ENCODE measurements at places on chromosomes 4 and X.

GRCh38 chr4:108359130-108359985, 190.6 kb upstream of the LEF1 start:
- DNase-seq, result peak; percentile 49

DNA sequence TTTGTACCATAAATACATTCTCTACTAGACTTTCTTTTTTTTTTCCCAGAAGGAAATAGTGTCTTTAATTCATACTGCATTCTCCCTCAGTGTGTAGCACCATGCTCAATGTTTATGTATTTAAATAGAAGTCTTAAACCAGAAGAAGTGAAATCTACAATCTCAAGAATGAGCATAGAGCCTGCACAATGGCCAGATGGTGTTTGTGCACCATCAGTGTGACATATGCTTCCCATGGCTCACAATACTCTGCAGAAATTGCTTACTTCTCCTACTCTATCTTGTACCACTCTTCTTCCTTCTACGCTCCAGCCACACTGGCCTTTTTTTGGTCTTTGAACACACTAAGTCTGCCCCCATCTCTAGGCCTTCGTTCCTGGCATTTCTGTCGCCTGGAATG, 2.6 kb upstream of the DOCK11 start:
- no peak for DNase-seq

- no peak for DNase-seq
Observed at GRCh38 chrX:16963216-16963615, 16.8 kb downstream of the REPS2 start.

DNA sequence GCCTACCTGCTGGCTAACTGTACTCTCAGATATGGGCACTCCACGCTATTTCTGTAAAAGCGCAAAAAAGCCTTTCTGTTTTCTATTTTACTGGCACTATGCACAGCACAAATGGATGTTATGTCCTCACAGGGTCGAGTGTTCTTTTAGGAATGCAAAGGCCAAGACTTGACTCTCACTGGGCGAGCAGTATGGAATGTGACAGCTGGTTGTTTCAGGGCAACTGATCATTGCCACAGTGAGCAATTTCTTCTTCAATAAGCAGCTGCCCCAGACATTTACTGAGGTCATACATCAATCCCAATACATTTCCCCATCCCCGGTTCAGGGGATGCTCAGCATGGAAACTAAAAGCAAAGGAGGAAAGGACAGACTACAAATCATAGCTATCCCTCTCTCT, 58.2 kb downstream of the PDE5A start:
- DNase-seq, result no peak

DNA sequence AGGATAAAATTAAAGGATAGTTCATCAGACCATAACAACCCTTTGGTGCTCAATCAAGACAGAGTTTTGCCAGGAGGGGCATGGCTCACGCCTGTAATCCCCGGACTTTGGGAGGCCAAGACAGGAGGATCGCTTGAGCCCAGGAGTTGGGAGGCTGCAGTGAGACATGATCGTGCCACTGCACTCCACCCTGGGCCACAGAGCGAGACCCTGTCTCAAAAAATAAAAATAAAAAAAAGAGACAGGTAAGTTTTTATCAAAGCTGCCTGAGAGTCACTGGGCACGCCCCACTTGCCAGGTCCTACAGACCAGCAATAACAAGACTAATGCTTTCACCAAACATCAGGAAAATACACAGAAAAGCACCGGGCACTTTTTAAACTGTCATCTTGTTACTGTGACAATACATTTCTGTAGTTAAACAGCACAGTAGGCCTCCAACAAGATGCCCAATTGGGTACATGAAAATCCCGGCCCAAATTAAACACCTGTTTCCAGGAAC, 765 bp downstream of the CFAP97 start:
- no peak for DNase-seq

DNA sequence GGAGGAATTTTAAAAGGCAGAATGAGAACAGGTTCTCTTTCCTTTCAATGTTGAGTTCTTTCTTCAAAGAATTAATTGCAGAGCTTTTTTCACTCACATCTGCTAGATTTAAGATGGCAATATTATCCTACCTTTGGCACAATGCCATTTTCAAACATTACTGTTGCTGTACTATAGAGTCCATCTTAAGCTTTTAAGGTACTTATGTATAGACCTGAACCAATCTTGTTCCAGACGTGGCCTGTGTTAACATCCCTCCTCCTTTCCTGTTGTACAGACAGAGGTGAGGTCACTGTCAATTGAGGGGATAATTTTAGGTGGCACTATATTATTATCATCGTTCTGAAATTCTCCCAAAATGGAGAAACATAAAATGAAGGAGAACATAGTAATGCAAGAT, 53.0 kb upstream of the MYOZ2 start:
- DNase-seq, result no peak

DNA sequence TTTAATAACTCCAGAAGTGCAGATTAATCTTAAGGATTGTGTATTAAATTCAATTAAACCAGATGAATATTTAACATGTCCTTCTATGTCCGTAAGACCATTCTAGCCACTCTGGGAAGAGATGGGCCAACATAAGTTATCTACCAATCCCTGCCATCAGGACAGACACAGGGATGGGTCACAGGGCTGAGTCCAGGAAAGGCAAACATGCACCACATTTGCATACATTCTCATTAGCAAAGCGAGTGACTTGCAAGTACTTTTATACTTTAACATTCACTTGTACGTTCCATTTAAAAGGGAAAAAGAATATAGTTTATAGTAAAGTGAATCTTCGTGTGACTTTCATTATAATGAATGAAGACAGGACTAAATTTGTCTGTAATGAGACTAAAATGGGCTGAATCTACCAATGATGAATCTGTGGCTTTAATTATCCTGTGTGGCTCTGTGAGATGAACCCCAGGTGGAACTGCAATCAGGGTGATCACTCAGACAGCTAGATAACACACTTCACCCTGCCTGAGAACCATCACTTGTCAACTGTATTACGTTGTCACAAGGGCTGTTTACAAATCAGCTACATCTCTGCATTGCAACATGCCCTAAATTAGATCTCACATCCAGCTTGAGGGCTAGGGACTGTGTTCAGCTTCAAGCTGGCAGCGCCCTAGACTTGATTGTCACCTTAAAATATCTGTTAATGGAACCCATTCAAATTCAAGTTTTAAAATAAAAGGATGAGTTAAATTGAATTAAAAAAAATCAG, 77.2 kb downstream of the SH3KBP1 start:
- DNase-seq, result no peak

GRCh38 chr4:7546809-7547367, 112.2 kb upstream of the PSAPL1 start:
- no peak for DNase-seq

DNA sequence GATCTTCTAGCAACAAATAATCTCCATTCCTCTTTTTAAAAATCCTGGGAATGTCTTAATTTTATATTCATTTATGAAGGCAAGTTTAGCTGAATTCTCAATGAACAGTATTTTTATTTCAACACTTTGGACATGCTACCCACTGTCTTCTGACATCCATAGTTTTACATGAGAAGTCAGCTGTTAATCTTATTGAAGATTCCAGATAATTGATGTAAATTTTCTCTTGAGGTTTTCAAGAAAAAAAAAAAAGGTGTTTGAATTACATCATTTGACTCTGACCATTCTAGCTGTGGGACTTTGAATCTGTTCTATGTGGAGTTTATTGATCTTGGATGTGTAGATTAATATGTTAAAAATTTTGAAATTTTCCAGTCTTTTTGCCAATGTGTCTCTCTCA, 28.0 kb downstream of the PDHA2 start:
- DNase-seq, result no peak

- no peak for DNase-seq
Observed at GRCh38 chrX:52576946-52577345, 60.1 kb upstream of the XAGE1B start.

DNA sequence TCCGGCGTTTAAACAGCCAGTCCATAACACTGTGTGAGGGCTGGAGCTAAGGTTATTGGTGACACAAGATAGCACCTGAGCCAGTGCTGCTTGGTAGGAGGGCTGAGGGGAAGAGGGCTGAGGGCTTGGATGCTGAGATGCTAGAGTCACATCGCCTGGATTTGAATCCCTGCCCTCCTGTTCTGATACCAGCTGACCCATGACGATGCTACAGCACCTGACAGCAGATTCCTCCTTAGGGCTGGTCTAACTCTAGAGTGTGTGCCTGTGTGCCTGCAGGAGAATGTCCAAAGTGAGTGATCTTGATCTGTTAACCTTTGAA, 102.5 kb downstream of the PTTG2 start:
- no peak for DNase-seq

GRCh38 chrX:18129690-18130089, 91.0 kb downstream of the BEND2 start:
- DNase-seq, result no peak

DNA sequence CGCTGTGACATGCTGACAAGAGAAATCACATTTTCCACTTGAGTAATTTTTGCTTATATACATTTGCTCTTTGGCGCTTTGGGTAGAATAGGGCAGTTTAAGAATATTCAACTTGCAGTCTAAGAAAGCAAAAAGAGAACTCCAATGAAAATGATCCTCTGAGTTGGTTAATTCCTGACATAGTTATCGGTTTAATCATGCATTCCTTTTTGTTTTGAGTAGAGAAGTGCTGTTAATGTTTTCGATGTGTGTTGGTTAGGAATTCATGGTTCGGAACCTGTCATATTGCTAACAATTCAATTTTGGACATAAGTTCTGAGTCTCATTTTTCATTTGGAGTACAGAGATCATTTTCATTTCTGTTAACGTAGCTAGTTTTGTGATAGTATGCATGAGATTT, 700.6 kb upstream of the PITX2 start:
- no peak for DNase-seq

GRCh38 chr4:100372432-100372831, 145.4 kb downstream of the EMCN start:
- DNase-seq, result no peak

GRCh38 chrX:130444641-130445336, 43.0 kb downstream of the RBMX2 start:
- DNase-seq, result no peak

DNA sequence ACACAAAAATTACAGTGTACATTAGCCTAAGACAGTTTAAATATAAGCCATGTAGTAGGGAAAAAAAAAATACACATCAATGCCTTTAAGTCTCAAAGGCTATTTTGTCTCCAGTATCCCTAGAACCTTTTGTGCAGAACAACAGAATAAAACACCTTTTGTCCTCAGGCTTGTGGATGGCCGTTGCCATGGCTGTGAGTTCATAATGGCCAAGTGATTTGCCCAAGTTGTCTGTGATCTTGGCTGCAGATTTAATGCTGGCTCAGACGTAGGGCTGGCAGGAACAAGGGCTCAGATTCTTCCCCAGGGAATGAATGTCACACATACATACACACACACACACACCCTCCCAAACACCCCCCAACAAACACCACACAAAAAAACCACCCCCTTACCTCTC, 25.3 kb downstream of the GPM6B start:
- no peak for DNase-seq

DNA sequence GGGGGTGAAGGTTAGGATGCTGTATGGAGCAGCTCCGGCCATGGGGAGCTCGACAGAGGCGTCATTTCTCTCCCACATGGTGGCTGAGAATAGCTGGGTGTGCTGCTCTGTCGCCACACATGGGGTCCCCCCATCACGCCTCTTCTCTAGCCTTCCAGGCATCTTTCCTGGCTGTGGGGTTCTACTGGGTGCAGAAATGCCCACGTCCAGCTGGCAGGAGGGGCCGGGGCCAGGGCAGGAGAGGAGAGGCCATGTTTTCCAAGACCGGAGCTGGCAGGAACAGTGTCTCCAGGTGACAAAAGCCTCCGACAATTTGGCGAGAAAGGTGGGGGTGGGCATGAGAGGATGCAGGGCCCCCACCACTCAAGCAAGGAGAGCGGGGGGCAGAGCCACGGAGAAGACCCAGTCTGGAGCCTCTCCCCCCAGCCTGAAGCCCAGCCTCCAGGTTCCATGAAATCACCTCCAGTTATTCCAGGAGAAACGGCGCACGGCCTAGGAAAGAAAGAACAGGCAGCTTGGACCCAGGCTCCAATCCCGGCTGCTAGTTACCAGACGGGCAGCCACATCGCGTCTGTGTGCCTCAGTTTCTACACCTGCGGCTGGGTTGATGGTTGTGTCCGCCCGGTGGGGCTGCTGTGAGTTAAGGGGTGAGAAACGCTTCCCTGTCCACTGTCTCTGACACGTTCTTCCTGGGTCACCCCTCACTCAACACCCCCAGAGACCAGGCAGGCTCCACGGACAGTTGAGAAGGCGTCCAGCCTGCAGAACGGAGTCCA, 27.4 kb upstream of the SPON2 start:
- no peak for DNase-seq

GRCh38 chr4:91958596-91958995, 345.2 kb upstream of the GRID2 start:
- DNase-seq, result no peak

DNA sequence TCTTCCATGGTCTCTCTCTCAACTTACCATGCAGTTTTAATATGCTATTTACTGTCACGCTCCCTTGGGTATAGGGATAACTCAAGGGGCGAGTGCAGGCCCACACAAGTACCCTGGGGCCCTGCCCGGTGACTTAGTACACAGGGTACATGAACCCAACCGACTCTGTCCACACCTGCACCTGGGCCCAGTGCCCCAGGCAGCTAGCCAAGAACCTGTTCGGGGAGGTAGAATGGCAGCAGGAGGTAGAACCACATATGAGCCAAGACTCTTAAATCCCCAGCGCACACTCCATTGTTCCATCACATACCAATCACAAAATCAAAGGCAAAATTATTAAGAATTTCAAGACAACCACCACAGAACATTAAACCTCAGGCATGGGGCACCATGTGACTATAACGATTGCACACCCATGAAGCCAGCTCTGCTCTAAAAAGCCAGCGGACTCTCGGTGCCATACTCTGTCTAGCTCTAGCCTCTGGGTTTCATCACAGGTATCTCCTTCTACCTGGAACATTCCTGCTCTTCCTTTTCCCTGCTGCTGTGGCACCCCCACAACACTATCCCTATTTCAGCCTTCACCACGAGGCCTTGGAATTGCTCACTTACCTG, 14.6 kb downstream of the PHF8 start:
- no peak for DNase-seq

DNA sequence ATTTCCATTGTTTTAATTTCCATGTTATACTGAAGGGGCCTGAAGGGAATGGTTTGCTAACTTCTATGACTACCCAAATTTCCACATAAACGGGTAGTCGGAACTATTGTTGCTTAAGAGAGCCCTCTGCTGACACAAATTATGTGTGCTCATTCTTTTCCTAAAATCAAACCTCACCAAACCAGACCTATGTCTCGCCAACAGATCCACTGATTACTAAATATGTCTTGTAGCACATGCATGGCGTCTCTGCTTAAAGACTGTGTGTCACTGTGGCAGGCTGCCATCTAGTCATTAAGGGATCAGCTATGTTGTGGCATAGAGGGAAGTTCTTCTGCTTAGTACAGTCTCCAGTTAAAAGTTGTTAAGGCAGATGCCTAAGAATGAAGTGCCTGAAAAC, 25.1 kb downstream of the PIR start:
- no peak for DNase-seq

DNA sequence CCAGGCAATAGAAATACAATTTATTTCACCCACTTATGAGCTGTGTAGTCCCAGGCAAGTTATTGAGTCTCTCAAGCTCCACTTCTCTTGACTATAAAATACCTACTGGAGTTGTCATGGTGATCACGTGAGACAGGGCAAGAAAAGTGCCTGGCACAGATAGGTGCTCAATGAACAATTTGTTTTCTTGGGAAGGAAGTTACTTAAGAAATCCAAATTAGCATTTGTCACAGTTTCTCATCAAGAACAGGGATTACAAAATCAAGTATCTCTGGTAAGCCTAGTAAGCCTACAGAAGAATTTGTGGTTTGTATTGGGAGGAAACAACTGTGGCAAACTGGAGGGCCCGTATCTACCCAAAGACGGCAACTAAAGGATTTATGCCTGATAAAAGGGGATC, 37.5 kb upstream of the RASGEF1B start:
- no peak for DNase-seq
